ENCODE measurements at places on chromosomes 5 and 9. TPM values are rescaled to one million over a fixed set of nuclear protein-coding genes. Genes with fewer than 3 reads are reported as not detected.
A peak's percentile ranks its signal among the peaks of the same experiment; 100 is the strongest.

DNA sequence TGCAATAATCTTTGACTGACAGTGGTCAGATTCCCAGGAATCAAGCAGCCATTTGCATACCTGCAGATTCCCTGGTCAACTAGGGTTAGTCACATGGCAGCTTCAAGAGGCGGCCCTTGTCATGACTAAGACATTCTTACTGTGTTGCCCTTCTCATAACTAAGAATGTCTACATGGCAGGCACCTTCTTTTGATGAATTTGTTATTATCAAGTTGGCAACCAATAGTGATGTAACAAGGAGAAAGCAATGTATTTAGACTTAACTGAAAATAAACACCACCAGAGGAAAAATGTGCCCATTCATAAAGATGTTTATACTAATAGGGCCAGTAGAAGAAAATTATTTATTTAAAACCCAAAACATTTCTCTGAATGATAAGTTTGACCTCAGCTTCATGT lies 215.6 kb downstream of the TLE1 start:
- DNase-seq: no peak

- DNase-seq: no peak
Observed at GRCh38 chr5:92560698-92561401, 1020.2 kb downstream of the NR2F1-AS1 start.

- DNase-seq: no peak
Observed at GRCh38 chr5:94707359-94707758, 88.9 kb downstream of the SLF1 start.

DNA sequence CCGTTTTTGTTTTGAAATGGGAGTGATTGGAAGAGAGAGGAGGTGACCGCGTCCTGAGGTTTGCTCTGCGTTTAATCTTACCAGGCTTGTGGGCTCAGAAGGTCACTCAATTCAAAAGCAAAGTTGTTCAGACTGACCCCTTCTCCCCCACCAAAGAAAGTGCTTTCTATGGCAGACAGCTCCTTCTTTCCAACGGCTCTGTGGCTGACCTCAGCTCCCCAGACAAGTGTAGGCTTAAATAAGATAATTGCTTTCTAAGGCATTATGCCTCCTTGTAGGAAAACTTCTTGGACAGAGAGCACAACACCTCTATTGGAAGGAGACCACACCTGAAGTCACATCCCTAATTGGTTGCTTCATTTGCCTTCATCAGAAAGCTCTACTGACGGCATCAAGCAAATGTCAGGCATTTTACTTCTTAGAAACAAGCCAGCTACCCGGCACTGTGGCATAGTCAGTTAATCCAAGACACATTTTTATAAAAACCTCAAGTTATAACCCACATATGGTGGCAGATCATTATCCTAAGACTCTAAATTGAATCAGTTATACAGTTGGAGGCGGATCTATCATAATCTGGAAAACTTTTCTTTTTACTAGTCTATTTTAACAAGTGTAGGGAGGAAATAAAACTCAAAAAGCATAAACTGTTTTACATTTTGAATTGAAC lies 94.9 kb downstream of the TMEM174 start:
- no peak for DNase-seq

DNA sequence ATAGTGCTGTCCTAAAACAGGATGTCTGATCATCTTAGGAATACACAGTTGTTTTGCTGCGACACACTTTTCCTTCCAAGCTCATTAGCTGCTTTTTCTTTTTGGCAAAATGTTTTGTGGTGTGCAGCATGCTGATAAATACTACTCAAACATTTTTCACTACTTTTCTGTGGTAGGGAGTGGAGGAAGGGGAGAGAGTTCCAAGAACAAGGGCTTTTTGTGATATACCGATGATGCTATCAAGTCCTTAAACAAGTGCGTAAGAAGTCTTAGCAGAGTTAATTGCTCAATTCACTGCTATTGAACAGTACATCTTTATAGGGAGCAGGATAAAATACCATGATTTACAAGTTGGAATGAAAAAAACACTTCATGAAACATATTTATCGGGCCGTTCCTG lies 23.6 kb upstream of the TEK start:
- no peak for DNase-seq

- DNase-seq: no peak
Observed at GRCh38 chr9:118522093-118523028, 818.2 kb downstream of the TLR4 start.

DNA sequence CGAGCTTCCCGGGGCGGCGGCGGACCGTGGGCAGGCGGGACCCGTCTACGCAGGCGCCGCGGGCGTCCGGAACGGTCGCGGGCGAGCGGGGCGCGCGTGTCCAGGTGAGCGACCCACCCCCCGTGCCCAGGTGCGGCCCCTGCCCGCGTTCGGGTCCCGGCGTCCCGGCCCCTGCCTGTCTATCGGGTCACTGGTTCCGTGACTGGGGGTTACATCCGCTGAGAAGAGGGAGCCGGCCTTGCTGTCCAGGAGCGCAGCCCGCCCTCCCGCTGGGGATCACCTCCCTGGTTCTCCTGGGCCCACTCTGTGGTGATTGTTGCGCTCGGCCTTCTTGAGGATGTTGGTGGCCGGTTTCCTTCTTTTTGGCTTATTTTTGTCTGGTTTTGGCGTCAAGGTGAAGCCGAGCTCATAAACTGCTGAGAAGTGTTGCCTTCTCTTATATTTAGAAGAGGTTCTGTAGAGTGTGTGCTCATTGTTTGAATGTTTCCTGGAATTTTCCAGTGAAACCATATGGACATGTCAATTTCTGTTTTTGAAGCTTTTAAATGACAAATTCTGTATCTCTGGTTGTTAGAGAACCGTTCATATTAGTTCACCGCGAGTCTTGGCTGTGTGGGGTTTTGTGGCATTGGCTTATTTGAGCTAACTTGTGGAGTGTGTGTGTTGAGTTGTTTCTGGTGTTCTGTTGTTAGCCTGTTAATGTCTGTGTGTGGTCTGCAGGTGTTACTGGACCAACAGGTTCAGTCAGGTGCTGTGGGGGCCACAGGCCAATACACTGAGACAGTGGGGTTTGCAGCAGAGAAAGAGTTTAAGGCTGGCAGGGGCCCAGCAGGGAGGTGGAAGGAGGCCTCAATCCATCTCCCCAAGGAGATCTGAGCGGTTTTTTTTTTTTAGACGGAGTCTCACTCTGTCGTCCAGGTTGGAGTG lies 621 bp downstream of the CEP72 start:
- peak; percentile 68 for DNase-seq

DNA sequence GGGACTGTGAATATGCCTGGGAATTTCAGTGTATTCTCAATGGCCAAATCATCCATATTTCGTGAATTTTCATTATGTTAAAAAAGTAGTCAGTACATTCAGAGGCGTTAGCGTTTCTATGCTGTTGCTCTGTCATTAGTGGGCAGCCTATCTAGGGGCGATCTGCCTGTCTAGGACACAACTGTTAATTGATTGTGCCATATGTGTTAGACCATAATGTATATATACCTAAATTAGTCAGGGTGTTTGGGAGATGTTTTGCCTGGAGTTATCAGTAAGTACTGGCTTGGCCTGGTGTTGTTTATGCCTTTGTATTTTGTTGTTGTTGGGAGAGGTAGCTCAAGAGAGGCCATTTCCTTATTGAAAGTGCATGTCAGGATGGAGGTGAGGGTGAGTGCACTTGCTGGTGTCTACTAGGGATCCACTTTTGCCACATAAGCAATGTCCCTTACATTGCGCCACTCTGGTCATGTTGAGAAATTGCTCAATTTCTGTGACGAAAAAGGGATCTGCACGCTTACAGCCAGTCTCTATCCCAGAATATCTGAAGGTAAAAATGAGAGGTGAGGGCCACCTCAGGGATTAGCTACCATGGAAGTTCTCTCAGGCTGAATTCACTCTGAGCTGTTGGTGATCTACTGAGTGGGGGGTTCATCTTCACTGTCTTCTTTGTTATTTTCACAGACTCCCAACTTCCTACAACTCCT lies 123.3 kb downstream of the ST8SIA4 start:
- no peak for DNase-seq

- no peak for DNase-seq
Observed at GRCh38 chr5:180119903-180120236, 48.3 kb upstream of the RNF130 start.

GRCh38 chr5:158805195-158805594 lies 294.5 kb downstream of the EBF1 start:
- DNase-seq: no peak

DNA sequence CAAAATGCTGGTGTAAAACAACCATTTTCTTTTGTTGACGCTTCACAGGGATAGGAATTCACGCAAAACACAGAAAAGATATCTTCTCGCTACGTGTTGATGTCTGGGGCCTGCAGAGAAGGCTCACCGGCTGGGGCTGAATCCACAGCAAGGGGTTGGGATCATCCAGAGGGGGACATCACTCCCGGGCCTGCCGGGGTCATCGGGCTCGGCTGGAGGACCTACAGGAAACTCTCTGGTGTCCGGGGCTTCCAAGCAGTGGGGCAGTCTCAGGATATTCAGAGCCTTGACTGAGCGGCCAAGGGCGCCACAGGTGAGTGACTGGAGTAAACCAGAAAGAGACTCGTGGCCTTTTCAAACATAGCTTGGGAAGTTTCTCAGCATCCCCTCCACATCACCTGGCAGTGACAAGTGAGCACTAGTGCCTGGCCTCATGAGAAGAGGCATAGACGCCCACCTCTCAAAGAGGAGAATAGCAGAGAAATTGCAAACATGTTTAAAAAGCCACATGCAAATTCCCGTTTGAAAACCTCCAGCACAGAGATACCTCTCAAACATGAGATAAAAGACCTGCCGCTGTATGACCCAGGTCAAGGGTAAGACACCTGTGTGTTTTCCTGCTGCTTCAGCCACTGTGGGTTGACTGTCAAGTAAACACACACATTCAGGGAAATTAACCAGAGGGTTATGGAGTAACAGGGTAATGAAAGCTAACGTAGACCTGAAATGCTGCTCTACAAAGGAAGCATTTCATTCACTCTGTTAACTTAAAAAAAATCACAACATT lies 50.8 kb upstream of the SIMC1 start:
- DNase-seq: no peak

GRCh38 chr5:156147261-156147943 lies 179.6 kb upstream of the SGCD start:
- no peak for DNase-seq

DNA sequence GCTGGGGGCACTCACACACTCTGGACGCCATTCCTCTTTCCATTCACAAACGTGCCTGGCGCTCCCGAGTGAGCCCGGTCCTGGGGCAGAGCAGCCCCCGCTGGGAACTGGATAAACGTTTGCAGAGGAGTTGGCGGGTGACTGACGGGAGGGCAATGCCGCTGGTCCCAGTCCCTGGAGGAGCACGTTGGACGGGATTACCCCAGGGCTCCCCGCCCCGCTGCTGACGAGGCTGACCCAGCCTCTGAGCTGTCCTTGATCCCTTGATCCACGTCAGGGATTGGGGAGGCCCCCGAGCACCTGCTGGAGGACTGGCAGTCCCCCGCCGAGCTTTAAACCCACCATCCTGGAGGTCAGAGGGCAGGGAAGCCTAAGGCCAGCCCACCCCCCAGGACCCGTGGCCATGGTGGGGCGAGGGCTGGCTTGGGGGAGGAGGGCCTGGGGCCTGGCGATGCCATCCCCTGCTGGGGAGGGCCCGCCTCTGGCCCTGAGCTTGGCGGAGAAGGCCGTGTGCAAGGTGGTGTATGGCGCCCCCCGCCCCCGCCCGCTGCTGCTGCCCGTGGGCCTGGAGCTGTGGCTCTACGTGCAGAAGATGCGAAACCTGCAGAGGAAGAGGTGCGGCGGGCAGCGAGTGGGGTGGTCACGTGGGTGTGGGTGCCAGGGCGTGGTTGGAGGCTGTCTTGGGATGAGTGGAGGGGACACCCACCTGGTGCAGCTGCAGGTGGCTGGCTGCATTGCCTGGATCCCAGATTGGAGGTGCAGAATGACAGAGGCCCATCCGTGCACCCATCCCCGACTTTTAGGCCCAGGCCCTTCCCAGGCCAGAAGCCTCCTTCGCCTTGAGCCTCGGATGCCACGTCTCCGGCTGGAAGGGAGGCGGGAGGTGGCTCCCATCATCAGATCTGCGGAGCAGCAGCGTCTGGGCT lies 4.5 kb downstream of the GPSM1 start:
- DNase-seq: no peak

GRCh38 chr9:35537913-35538312 lies 48.0 kb downstream of the RUSC2 start:
- DNase-seq: no peak

- no peak for DNase-seq
Observed at GRCh38 chr9:976943-977837, 735 bp downstream of the DMRT3 start.

GRCh38 chr9:89375191-89375760 lies 57.0 kb downstream of the SECISBP2 start:
- no peak for DNase-seq

DNA sequence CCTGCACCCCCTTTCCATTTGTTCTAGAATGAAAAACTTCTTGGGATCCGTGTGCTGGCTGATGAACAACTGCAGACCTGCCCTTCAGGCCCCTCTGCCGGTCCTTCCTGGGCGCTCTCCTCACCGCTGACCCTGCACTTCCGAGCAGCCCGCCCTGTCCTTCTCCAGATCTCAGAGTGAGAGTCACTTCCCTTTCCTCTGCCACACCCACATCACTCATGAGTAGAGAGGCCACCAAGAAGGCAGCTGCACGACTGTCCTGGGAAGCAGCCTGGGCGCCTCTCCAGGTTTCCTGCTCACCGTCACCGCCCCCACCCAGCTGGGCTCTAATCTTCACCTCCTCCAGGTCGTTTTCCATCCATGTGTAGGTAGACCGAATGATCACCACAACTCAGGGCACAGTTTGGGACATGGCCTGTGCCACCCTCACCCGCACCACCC lies 35.0 kb upstream of the NSMF start:
- no peak for DNase-seq

- no peak for DNase-seq
Observed at GRCh38 chr9:88429595-88430430, 41.6 kb downstream of the SPIN1 start.

DNA sequence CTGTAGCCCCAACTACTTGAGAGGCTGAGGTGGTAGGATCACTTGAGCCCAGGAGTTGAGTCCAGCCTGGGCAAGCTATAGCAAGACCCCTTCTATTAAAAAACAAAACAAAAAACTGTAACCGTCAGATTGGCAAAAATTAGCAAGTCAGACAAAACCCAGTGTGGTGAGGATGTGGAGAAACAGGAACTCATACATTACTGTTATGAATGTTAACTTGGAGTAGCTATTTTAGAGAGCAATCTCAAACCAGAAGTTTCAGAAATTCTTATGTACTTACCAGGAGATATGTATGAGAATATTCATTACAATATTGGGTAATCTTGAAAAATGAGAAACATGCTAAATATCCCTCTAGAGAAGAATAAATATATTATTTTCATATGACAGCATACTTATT lies 120.3 kb downstream of the INVS start:
- DNase-seq: no peak

APBA1 gene
- total RNA-seq: 6.4 TPM

ANKRD34B gene
- total RNA-seq: not detected

LYSMD3 gene
- 15.5 TPM for total RNA-seq

SAXO1 gene
- total RNA-seq: not detected

SOHLH1 gene
- total RNA-seq: not detected

SPATA6L gene
- 2.0 TPM for total RNA-seq

TPM2 gene
- total RNA-seq: 6,773 TPM

DBH gene
- not detected for total RNA-seq

PCDHGB7 gene
- total RNA-seq: 19.4 TPM

OLFML2A gene
- 63.2 TPM for total RNA-seq

Measured in sigmoid colon (tissue), 7 donors.